Activated CD4-positive, alpha-beta memory T cell treated with anti-CD3 and anti-CD28 coated beads, Interleukin-2, amount 10 ng/mL, durations not matched to agents 7 days and 5 days (primary cell): ENCODE measurements at places on chromosomes 1 and 21. TPM values are rescaled to one million over a fixed set of nuclear protein-coding genes. Genes with fewer than 3 reads are reported as not detected.

Gene LMX1A
- total RNA-seq, result not detected

Gene CR1L
- not detected for total RNA-seq

Gene FAM72C
- 21.0 TPM for total RNA-seq

Gene ANKRD34A
- total RNA-seq, result 2.9 TPM

Gene TMEM82
- not detected for total RNA-seq

GRCh38 chr1:25922971-25923552, 16.8 kb upstream of the STMN1 start:
- H3K36me3 ChIP-seq, result no peaks in the 10 kb centered on the region
- peaks cover 25% of the 10 kb centered on the region for H3K4me1 ChIP-seq
- H3K27ac ChIP-seq, result no peak overlapping the region
- H3K4me3 ChIP-seq, result peak overlapping the region; percentile 35

- no peak for DNase-seq
- H3K27me3 ChIP-seq, result no peaks in the 10 kb centered on the region
- H3K4me1 ChIP-seq, result peaks cover 34% of the 10 kb centered on the region
- no peak overlapping the region for H3K4me3 ChIP-seq
- H3K36me3 ChIP-seq, result peaks cover 22% of the 10 kb centered on the region
Measured at GRCh38 chr21:44010429-44010828, 1.7 kb upstream of the TRAPPC10 start.

DNA sequence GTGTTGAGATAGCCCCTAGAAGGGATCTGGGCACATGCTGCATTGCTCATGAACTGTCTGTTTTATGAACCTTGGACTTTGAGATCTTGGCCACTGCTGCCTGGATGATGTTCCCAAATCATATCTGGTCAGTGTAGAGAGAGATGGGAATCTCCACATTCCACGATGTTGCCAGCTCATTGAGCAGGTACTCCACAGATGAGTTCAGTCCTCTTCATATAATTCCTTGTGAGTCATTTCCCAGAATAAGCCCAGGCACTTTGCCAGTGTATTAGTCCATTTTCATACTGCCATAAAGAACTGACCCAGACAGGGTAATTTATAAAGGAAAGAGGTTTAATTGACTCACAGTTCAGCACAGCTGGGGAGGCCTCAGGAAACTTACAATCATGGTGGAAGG, 254.0 kb upstream of the RUNX1 start:
- peaks cover 2% of the 10 kb centered on the region for H3K27me3 ChIP-seq
- no peak for DNase-seq
- H3K4me1 ChIP-seq, result no peaks in the 10 kb centered on the region
- H3K36me3 ChIP-seq, result no peaks in the 10 kb centered on the region
- H3K27ac ChIP-seq, result no peak overlapping the region

DNA sequence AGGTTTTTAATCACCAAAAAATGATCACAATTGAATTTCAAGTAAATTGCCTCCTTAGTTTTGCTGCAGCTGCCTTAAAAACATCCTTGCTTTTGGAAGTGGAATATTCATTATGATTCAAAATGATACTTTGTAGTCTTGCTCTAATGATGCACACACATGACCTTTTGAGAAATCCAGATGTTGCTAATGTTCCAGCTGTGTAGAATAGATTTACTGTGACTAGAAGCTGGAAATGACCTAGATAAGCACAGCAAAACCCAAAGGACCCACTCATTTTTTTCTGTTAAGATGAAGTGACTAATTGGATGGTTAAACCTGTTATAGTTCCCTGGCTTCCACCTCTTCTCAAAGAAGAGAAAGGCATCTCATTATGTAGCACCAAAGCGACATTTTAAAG, 64.6 kb upstream of the RALGPS2 start:
- no peaks in the 10 kb centered on the region for H3K36me3 ChIP-seq
- no peak overlapping the region for H3K27ac ChIP-seq
- no peak overlapping the region for H3K4me3 ChIP-seq
- no peaks in the 10 kb centered on the region for H3K4me1 ChIP-seq
- DNase-seq, result no peak

DNA sequence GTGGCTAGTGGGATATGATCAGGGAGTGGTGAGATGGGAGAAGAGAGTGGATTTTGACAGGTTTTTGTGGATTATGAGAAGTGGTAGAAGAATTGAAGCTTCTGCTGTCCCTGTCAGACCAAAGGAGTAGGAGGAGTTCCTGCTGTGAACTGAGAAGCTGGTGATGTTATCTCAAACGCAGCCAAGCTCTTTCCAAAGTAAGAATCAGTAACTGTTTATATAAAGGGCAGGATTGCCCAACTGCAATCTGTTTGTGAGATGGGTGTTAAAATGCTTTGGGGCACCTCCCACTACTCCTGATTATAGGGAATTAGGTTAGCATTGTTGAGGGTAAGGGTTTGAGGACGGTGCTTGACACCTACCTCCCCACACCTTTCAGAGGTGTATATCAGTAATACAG, 60.5 kb upstream of the USP25 start:
- DNase-seq, result no peak
- H3K4me3 ChIP-seq, result no peak overlapping the region
- no peaks in the 10 kb centered on the region for H3K36me3 ChIP-seq
- H3K27me3 ChIP-seq, result no peaks in the 10 kb centered on the region
- H3K27ac ChIP-seq, result no peak overlapping the region
- H3K4me1 ChIP-seq, result no peaks in the 10 kb centered on the region

DNA sequence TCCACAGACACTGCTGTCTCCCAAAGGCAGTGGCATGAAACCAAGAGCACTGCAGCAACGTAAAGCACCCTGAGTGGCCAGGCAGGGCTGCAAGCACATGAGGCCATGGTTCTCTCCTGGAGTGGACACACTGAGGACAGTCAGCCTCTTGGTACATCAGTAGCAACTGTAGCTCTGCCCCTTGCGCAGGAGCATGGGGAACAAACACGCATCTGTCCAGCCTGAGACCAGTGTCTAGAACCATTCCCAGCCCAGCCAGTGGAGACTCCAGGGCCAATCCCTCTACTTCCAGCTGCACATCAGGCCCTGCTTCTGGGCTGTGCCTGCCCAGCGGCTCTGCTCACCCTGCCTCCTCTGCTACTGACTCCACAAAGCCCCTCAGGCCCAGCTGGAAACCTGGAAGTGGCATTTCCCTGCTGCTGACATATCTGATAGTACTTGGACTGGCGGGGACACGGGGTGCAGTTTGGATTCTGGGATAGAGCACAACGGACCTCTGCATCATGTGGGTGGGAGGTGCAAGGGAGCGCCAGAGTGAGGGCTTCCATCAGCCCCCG, 49.0 kb downstream of the TOR1AIP2 start:
- DNase-seq, result no peak
- peaks cover 24% of the 10 kb centered on the region for H3K4me1 ChIP-seq
- H3K4me3 ChIP-seq, result no peak overlapping the region
- H3K36me3 ChIP-seq, result no peaks in the 10 kb centered on the region
- no peak overlapping the region for H3K27ac ChIP-seq

- no peak overlapping the region for H3K27ac ChIP-seq
- no peaks in the 10 kb centered on the region for H3K36me3 ChIP-seq
Measured at GRCh38 chr1:58154256-58154655, 392.3 kb downstream of the OMA1 start.

- no peaks in the 10 kb centered on the region for H3K27me3 ChIP-seq
- peaks cover 2% of the 10 kb centered on the region for H3K36me3 ChIP-seq
- DNase-seq, result no peak
- H3K27ac ChIP-seq, result no peak overlapping the region
Measured at GRCh38 chr1:91650764-91651163, 150.1 kb downstream of the CDC7 start.

DNA sequence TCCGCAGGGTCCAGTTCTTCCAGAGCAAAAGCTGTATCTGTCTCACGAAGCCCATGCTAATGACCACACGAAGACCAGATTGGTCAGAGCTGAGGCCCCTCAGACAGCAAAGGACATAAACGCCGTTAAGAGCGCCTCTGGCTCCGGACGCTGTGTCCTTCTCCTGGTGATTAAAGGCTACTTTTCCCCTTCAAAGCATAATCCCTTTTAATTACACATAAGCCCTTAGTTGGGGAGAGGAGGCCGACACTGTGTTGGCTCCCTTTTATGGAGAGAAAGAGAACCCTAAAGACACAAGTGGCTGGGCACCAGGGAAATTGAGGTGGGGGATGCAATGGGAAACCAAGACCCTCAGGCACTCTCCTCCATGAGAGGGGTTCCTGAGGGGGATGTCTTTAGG, at the start of gene ABCA4:
TSS of gene ABCA4 (minus strand) at position 158 of the 400 bp plus-strand sequence. CDS start at position 55, 103 bp downstream.
- H3K27me3 ChIP-seq, result no peaks in the 10 kb centered on the region
- H3K4me1 ChIP-seq, result no peaks in the 10 kb centered on the region
- H3K36me3 ChIP-seq, result no peaks in the 10 kb centered on the region
- no peak within 1 kb of the TSS for H3K4me3 ChIP-seq
- no peak within 1 kb of the TSS for H3K27ac ChIP-seq
